ENCODE measurements at places on chromosomes 3 and 15.
A peak's percentile ranks its signal among the peaks of the same experiment; 100 is the strongest.

GRCh38 chr3:128324911-128325592, 141.6 kb downstream of the DNAJB8 start:
- no peak for DNase-seq

- DNase-seq: peak; percentile 66
Observed at GRCh38 chr15:40743921-40744814, 10.9 kb downstream of the RMDN3 start.

GRCh38 chr3:189393598-189393997, 221.8 kb downstream of the TPRG1 start:
- no peak for DNase-seq

- no peak for DNase-seq
Observed at GRCh38 chr3:147713234-147714133, 304.3 kb downstream of the ZIC1 start.

- no peak for DNase-seq
Observed at GRCh38 chr3:124298951-124299350, 307.0 kb upstream of the ROPN1 start.

- no peak for DNase-seq
Observed at GRCh38 chr15:58477170-58477569, 45.4 kb downstream of the LIPC start.

DNA sequence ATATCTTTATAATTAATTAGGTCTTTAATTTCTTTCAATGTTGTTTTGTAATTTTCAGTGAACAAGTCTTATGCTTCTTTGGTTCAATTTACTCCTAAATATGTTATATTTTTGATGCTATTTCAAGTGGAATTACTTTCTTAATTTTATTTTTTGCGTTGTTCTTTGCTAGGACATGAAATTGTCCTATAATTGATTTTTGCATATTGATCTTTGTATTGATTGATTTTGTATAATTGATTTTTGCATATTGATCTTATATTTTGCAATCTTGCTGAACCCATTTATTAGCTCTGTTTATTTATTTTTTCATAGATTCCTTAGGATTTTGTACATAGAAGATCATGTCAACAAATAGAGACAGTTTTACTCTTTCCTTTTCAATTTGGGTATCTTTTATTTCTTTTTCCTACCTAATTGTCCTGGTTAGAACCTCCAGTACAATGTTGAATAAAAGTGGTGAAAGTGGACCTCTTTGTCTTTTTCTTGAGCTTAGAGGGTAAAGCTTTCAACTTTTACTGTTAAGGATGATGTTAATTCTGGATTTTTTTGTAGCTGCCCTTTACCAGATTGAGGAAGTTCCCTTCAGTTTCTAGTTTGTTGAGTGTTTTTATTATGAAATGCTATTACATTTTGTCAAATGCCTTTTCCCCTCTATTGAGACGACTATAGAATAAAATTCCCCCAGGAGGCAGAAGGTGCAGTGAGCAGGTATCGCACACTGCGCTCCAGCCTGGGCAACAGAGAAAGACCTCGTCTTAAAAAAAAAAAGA, 36.8 kb upstream of the CCDC50 start:
- DNase-seq: no peak

- no peak for DNase-seq
Observed at GRCh38 chr3:184351511-184352148, 9.8 kb downstream of the CLCN2 start.

DNA sequence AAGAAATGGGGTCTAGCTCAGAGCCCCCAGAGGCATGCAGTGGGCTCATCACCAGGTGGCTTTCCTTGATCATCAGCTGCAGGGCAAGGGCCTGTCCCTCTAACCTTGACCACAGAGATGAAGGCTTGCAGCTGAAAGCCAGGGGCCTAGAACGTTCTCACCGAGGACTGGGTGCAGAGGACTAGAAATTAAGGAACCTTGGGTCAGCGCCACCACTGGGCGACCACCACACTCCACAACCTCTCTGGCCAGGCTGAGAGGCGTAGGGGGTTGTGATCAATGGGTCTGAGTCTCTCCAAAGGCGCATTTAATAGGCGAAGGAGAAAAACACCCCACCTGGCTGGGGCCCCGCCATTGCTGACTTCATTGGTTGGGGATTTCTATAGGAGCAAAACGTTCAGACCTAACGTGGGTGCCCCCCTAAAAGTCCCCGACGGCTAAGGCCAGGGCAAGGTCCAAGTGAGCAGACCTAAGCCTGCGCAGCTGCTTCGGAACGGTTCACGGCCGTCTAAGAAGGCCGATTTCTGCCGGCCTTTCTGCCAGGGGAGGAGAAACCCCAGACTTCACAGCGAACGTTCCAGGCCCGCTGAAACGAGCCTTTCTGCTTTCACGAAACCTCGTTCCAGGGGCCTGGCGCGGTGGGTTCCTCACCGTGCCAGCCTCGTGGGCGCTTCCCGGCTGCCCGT, 915 bp downstream of the BCL2L10 start:
- DNase-seq: no peak

DNA sequence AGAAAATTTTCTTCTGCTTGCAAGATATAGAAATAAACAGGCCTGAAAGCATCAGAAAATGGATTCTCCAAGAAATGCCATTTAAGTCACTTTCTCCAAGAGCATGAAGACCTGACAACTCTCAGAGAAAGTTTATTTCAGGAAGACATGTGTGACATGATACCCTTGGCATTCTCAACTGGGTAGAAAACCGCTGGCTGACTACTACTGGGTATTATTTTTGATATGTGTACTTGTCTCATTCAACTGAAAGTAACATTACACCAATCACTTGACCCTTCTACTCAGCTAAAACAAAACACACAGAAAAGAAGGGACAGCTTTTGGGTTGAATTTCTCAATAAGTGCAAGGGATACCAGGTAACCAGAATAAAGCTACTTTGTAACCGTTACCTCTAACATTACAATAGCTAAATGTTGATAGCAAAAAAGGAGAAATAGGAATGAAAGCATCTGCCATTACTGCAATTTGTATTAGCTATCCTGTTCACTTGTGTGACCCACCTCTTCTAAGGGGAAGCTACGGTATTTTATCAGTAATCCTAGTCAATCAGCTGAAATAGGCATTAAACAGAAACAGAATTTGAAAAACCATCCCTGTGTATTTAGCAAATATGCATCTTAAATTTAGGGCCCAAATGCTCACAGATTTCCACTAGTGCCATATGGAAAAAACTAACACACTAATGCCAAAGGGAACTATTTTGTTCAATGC, 7.3 kb downstream of the TRA2B start:
- DNase-seq: no peak

DNA sequence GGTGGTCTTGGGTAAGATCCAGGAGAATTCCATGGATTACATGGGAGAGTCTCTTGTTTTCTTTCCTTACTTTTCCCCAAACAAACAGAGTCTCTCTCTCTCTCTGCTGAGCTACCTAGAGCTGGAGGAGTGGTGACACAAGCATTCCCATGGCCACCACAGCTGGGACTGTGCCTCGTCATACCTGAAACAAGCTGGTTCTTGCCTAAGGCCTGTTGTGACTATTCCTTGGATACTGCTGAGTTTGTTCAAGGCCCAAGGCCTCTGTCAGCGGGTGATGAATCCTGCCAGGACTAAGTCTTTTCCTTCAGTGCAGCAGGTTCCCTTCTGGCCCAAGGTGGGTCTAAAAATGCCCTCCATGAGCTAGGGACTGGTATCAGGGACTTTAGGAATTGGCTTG, 378.1 kb upstream of the ZNF385D start:
- DNase-seq: no peak

- no peak for DNase-seq
Observed at GRCh38 chr3:107117156-107117555, 260.1 kb upstream of the CCDC54 start.

GRCh38 chr3:184384342-184384741, 4.5 kb downstream of the CHRD start:
- DNase-seq: no peak

DNA sequence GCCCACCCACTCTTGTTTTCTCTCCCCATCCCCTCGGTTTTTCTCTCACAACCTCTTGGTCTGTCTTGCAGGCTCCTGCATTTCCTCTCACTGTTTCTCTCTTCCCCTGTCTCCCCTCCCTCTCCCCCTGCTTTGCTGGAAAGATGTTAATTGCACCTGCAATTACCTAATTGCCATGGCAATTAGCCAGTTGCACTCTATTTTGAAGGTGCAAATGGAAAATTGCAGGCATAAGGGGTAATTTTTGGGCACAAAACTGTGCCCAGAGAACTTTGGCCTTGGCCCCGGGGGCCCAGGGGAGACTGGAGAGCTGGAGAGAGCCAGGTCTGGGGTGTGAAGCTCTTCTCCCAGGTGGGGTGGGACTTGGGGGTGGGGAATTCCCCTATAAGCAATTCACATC, 164.5 kb upstream of the TLE3 start:
- no peak for DNase-seq

DNA sequence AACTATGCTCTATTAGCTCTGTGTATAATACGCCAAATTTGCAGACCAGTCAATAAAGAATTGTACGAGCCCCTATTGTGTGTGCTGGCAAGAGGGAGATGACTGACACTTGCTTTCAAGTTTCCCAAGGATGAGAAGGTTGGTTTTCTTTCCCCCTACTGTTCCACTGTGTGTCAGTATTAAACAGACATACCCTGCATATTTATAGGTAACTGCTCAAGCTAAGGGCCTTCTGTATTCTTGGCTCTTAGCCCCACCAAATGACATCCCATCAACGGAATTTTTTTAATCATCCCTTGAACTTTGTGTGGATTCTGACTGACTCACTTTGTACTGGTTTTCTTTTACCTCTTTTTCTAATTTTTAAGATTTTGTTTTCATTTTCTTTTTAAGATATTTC, 60.6 kb upstream of the GYG1 start:
- DNase-seq: no peak

- no peak for DNase-seq
Observed at GRCh38 chr3:37953707-37954394, 36.7 kb upstream of the VILL start.

DNA sequence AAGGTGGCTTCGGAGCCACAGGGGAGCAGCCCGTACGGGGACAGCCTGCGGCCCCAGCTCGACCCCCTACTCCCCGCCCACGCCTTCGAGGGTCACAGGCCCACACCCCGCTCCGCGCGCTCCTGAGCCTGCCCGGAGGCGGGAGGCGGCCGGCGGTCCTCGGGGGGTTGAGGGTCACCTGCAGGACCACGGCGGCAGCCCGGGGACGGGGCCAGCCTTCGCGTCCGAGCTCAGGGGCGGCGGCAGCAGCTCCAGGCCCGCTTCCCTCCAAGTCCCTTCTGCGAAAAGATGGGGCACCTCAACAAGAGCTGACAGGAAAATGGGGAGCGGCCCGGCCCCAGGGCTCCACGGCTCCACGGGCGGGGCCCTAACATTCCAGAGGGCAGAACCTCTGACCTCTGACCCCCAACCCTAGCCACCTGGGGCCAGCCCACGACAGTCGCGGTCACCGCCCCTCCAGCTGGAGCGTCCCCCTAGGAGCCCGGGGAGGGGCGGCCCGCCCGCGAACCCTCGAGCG, 428 bp downstream of the LYSMD4 start:
- no peak for DNase-seq

DNA sequence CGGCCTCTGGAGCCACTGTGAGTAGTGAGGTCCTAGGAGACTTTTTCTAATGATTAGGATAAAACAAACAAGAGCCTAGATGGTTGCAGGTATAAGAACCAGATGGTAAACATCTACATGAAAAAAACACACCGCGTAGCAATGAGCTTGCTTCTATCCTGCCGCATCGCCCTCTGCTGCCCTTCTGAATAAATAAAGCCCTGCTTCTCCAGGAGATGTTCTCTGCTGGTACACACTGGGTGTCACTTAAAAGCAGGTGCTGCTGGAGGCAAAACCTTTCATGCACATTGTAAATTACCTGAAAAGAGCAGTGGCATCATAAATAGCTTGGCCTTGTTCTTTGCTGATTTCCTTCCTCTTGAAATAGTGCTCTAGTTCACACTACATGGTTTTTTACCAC, 164.4 kb upstream of the TOPAZ1 start:
- no peak for DNase-seq

GRCh38 chr3:72237679-72238009, 452.7 kb upstream of the PROK2 start:
- no peak for DNase-seq

GRCh38 chr3:117874028-117874690, 1160.5 kb downstream of the IGSF11 start:
- DNase-seq: no peak

DNA sequence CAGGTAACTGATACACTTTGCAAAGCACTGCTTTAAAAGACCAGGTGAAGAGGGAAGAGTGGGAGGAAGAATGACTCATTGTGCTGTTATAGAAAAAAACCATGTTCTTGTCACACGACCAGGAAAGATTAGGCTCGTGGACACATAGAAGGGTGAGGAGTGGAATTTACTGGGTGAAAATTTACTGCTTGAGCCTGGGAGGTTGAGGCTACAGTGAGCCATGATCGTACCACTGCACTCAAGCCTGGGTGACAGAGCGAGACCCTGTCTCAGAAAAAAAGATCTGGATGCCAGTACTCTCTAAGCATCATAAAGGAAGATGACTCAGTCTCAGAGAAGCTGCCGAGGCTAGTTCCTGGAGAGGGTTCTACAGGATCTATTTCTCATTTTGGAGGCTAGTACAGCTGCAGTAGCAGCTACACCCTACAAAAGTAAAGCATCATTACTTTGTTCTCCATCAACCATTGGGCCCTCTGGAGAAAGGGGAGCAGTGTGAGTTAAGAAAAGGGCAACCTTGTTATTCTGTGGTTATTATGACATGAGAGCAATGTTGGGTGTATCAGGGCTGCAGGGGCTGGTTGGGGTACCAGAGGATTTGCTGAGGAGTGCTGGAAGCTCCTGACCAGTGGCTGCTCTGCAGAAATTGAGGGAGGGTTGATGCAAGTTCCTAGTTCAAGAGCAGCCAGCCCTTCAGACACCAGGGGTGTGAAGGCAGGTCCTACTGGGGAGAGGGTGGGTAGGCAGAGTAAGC, 75.4 kb downstream of the CMTM8 start:
- DNase-seq: peak; percentile 61

- peak; percentile 54 for DNase-seq
Observed at GRCh38 chr15:85543741-85544155, 163.3 kb downstream of the AKAP13 start.

DNA sequence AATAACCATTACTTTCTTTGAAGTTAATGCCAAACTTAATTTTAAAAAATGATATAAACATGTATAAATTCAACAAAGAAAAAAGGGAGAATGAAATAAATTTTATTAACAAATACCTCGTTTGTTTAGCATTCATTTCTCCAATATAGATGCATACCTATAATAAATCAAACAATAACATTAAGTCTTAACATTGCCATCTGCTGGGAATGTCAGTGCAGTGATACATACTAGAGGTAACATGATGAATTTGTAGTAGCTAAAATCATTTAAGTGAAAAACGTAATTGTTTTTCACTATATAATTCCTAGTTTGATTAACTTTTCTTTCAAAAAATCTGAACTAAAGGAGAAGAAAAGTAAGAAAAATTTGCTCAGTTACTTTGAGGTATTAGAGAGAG, 340.2 kb upstream of the CBLB start:
- DNase-seq: peak; percentile 5

GRCh38 chr3:119635719-119636118, 24.7 kb downstream of the POPDC2 start:
- DNase-seq: no peak

Measured in CD4-positive, alpha-beta T cell treated with Interleukin-17A for 4 hours (primary cell).